Stimulated activated CD4-positive, alpha-beta T cell treated with anti-CD3 and anti-CD28 coated beads, Interleukin-1b, Interleukin-23, amount 100 ng/mL, for 48 hours (primary cell): ENCODE measurements at places on chromosomes 11 and 22.

DNA sequence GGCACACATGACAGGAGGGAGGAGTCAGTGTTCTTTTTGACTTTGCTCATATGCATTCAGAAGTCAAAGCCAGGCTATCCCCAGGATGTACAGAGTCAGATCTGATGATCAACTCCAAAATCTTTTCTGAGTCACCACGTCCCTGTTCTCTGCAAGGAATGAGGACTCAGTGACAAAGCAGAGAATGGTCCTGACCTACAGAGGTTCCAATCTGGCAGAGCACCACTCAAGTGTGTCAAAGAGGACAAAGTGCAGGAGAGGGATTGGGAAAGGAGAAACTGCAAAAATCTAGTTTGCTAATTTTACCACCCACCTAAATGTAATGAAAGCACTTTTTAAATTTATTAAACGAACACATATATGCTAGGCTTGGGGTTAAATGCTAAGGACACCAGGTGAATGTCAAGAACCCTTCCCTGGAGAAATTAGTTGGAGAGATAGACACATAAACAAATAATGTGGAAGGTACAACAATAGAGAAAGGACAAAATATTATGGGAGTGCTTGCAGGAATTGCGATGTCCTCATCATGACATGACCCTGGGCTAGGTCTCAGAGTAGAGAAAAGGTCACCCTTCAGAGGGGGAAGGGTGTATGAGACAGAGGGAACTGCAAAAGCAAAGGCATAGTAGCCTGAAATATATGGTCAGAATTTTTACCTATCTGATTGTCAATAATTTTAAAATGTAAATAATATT lies 56.3 kb downstream of the MTNR1B start:
- no peak for DNase-seq

DNA sequence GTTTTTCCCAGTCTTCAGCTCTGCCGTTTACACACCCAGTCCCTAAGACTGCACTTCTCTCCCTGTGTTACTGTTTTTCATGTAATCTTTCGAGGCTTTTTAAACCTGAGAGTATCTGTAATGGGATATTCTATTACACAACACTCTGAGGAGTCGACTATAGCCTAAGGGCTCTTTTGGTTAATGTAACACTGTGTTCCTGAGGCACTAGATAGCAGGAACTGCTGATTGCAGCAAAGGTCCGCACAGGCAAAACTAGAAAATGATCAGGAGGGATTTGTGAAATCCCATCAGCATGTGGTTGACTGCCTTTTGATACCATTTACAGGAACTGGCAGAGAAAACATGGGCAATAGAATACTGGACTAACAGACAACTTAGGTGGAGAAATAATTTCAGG lies 512.3 kb upstream of the RAG2 start:
- no peak for DNase-seq

DNA sequence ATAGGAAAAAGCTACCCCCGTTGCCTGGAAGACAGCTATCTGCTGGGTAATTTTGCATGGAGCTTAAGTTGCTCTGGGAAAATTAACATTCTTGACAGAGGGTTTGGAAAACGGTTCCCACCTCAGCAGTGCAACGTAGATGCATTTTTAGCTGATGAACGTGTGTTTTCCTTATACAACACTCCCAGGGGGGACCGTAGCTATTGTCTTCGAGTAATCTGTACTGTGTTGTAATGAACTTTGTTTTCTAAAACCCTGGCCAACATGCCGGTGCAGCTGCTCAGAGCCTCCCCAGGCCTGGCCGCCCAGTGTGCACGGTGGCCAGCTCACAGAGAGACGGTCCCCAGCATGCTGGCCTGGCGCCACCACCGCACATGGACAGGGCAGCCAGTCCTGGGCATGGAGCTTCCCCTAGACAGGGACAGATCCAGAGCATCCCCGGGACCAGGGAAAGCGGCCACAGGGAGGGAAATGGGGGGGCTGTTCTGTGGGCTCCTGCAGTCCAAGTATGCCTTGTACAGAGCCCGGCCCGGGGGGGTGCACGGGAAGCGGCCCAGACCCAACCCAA lies 2.2 kb downstream of the TNNT3 start:
- no peak for DNase-seq

DNA sequence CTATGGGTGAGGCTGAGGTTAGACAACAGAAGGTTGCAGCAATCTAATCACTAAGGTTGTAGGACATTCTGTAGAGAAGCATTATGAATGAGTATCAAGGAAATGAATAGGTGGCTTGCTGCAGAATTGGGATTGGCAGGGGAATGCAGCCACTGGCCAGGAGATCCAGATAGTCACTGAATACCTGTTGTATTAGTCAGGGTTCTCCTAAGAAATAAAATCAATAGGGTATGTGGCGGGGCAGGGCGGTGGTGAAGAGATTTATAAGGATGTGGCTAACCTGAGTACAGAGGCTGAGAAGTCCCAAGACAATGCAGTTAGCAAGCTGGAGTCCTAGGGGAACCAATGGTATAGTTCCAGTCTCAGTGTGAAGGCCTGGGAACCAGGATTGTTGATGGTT lies 163.0 kb downstream of the SPON1 start:
- DNase-seq: no peak

DNA sequence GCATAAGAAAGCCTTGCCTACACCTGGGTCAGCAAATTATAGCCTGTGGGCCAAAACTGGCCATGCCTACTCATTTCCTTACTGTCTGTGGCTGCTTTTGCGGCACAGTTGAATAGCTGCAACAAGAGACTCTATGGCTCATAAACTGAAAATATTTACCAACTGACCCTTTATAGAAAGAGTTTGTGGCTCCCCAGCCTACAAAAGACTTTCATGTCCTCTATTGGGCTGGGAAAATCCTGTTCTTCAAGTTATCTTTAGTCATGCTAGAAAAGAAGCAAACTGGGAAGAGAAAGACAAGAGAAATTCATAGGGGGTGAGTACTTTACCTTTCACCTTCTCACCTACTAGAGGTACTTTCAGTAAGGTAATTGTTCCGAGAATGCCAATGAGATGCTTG lies 175.1 kb downstream of the SWAP70 start:
- no peak for DNase-seq

DNA sequence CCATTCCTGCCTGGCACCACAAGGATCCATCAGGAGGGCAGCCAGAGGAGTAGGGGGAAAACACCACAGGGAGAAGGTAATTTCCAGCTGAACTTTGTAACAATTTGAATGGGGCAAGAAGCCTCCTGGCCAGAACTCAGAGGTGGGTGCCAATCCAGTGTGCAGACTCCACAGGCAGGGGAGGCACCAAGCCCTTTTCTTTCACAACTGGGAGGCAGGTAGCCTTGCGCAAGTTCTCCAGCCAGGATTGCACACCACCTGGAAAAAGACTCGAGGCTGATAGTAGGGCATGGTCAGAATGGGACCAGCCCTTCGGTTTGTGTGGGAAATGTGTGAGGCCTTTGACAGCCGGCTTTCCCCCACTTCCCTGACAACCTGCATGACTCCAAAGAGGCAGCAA lies 161.9 kb upstream of the ARHGAP42 start:
- no peak for DNase-seq

- DNase-seq: no peak
Measured at GRCh38 chr11:63747011-63747410, 21.6 kb downstream of the ZFTA start.

GRCh38 chr22:32615874-32616564 lies 141.4 kb downstream of the FBXO7 start:
- DNase-seq: no peak

DNA sequence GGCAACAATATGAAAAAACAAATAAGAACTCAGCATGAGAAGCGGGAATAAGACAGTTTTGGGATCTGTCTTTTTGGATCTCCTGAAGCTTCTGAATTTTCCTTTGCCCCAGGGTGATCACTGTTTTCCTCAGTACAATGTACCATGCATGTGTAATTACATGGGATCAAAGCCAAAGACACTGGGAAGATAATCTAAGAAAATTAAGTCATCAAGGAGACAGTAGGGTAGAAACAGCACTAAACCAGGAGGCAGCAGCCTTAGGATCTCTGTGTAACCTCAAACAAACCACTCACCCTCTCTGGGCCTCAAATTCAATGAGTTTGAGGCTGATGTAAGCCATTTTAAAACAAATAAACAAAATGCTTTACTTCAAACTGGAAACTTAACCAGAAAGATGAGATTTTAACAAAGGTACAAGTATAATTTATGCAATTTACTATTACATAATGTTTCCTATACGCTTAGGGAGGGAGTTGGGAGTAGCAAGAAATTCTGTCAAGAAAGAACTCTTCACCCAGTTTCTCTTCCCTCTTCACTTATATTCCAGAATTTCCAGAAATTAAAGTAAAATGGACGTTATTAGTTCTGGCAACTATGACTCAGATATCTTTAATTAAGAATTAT lies 77.0 kb downstream of the RAB30 start:
- no peak for DNase-seq

- no peak for DNase-seq
Measured at GRCh38 chr11:2737226-2737590, 37.4 kb upstream of the KCNQ1OT1 start.
